ENCODE measurements at places on chromosomes 5 and 9. TPM values are rescaled to one million over a fixed set of nuclear protein-coding genes. Genes with fewer than 3 reads are reported as not detected.

- no peak for DNase-seq
Observed at GRCh38 chr5:37994729-37995128, 154.9 kb upstream of the GDNF start.

- peak; percentile 66 for DNase-seq
Observed at GRCh38 chr5:111158105-111158744, 66.0 kb upstream of the CAMK4 start.

GRCh38 chr5:126938466-126938865 lies 91.9 kb downstream of the MARCHF3 start:
- peak; percentile 53 for DNase-seq

GRCh38 chr9:126956917-126957686 lies 42.5 kb downstream of the RALGPS1 start:
- DNase-seq, result peak; percentile 53

DNA sequence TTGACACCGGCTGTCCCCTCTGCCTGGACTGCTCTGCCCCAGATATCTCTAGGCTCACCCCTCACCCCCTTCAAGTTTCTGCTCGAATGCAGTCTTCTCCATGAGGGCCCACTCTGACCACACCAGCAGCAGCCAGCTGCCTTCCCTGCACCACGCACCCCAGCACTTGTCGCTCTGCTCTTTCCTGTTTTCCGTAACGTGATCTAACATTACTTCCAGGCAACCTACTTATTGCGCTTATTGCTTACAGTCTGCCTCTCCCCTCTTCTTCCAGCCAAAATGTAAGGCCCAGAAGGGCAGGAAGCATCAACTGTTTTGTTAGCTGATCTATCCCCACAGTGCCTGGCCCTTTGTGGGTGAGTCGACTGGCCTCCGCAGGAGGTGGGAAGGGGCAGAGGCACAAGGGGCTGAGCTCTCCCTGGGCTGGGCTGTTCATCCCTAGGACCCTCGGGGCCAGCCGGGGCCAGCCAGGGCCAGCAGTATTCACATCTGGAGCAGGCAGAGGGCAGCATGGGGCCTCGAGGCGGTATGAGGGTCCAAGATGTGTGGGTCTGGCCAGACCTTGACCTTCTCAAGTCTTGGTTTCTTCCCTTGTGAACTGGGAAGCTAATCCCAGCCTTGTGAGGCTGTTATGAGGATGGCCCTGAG lies 11.6 kb upstream of the DBN1 start:
- DNase-seq, result no peak

Gene AGXT2
- not detected for total RNA-seq

GRCh38 chr5:15790446-15791018 lies 290.6 kb downstream of the FBXL7 start:
- DNase-seq, result no peak

Gene SOWAHA
- total RNA-seq, result not detected

- no peak for DNase-seq
Observed at GRCh38 chr5:133460172-133460758, 152.1 kb downstream of the FSTL4 start.

DNA sequence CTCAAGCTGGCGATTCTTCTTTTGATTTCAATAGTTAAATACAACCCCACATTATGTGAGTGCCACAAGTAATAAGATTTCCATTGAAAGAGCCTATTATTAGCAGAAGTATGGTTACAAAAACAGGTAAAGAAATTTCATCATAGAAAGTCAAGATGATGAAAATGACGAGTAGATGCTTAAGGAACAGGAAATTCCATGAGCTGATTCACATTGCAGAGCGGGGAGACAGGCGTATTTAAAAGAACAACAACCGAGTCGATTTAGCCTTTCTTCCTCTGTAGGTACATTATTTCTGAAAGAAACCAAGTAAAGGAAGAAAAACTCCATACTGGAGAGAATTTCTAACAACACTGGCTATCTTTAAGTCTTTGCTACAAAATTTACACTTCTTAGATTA lies 310.4 kb downstream of the SLF1 start:
- no peak for DNase-seq

DNA sequence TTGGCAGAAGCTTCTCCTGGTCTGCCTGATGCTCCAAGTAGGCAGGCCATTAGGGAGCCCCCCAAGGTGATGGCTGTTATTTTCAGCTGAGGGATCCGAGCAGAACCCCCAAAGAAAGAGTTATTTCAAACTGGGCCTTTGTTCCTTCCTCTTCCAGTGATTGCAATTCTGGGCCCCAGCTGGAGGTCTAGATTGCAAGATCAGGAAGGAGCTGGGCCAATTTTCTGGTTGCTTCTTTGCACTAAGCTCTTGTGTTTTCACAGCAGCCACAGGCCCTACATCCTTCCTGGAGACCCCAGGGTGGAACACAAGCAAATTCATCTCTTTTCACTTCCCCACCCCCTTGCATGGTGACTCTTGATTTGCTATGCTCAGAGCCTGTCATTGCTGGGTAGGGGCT lies 215.0 kb downstream of the SEMA6A start:
- no peak for DNase-seq

- no peak for DNase-seq
Observed at GRCh38 chr5:144390133-144390532, 219.5 kb downstream of the KCTD16 start.

GRCh38 chr9:1042466-1042865 lies 7.7 kb upstream of the DMRT2 start:
- DNase-seq, result no peak

Gene FAM200C
- total RNA-seq, result 7.4 TPM

DNA sequence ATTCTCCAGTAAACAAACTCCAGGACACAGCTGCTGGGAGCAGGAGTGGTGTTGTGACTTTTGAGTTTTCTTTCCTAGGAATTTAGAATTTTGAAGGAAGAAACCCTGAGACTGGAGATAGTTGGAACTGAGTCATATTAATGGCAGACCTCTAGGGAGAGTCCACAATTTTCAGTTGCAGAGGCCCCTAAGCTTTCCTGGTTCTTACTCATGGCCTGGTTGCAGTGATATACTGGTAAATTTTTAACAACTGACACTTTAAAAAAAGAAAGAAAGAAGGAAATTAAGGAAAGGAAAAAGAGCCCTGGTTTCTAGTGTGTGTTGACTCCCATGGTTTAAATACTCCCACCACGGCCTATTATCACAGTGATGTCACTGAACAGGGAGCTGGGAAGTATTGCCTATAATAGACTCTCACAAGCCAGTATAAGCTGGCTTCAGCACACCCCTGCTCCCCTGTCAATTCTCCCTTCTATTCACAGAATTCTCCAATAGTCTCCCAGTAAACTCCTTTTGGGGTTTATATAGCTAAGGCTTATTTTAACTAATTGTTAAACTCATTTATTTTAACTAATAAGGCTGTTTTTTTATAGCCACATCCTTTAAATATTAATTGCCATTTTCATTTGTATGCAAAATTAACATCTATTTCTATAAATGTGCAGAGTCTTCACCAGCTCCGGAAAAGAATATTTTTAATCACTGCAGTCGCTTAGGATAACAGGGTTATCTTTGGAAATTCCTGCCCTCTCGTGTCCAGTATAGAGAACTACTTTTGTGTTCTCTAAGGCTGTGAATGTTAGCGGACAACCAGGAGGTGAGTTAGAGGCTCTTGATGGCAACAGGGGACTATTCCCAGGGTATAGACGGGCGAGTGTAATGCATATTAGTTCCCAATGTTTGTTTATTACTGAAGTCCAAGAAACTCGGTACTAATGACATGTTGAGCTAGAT lies 59.7 kb downstream of the GGTA1 start:
- DNase-seq, result peak; percentile 40

Gene HDHD3
- 10.1 TPM for total RNA-seq

- DNase-seq, result no peak
Observed at GRCh38 chr9:27462846-27463245, 61.2 kb upstream of the IFNK start.

DNA sequence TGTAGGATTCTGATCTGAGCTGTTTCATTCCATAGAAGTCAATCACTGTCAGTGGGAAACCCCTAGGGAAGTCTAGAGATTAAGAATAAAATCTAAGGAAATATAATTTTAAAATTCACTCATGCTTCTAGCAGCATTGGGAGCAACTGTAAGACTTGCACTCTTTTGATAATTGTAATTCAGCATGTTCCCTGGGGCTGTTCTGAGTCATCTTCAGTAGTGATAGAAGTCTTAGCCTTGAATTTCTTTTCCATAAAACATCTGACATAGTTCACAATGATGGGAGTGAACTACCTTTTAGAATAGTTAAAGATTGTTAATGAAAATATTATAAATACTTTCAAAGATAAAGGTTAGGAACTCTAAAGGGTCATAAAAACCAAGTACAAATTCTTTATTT lies 935.8 kb downstream of the DTWD2 start:
- DNase-seq, result peak; percentile 2

Gene FCN2
- total RNA-seq, result not detected

DNA sequence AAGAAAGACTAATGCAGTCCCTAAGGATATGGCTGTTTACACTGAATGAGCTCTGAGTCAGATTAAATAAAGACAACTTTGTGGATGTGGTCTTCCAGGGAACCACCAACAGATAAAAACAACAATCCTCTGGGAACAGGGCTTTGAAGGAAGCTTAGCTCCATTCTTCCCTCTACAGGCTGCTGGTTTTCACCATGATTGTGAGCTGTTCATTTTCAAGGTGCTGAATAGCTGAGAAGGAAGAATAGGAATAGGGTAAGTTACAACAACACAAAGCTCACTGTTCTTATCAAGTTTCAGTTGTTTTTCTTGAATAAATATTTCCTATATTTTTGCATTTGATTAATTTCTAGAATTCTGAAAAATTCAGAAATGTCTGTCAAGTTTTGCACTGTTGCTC lies 25.9 kb upstream of the PTAR1 start:
- peak; percentile 28 for DNase-seq

Gene BTNL8
- total RNA-seq, result 0.12 TPM

Gene PTGES
- total RNA-seq, result 0.96 TPM

DNA sequence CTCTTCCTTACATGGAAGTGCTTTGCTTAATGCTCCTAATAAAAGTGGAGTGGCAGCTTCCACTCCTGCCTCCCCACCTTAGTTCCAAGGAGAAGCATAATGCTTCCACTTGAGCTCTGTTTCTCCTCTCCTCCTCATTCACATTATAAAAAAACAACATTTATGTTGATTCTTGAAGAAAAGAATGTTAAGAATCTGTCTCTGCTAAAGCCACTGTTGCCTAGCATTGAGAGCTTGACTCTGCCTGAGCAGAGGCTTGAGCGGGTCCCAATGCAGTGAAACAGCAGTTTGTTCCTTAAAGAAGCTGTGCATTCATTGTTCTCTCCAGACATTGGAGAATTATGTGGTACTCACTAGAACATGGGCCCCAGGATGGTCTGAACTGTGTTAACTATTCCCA lies 101.5 kb upstream of the GHR start:
- DNase-seq, result no peak

GRCh38 chr9:120982836-120983235 lies 56.2 kb upstream of the TRAF1 start:
- no peak for DNase-seq

Gene CCDC180
- total RNA-seq, result 0.72 TPM

Gene SLC22A4
- 6.7 TPM for total RNA-seq

Gene TNFSF8
- total RNA-seq, result not detected

DNA sequence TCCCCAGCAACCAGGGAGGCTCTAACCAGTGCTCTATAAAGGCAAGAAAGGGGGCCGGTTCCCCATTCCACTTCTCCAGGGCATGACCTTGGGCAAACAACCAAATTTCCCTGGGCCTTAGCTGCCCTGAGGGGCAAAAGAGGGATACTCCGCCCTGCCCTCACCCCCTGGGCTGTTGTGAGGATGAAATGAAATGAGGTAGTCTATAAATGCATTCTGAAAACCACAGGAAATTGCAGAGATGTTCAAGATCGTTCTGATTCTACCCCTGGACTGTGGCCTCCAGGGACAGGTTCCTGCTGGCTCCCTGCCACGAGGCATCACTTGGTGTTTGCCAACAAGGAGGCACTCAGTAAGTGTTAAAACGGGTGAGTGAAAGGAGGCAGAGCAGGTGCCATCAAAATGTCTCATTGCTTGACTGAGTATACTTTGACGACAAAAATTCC lies 5.7 kb downstream of the RAPGEF1 start:
- peak; percentile 64 for DNase-seq

GRCh38 chr9:110214090-110214489 lies 6.1 kb upstream of the C9orf152 start:
- peak; percentile 49 for DNase-seq

DNA sequence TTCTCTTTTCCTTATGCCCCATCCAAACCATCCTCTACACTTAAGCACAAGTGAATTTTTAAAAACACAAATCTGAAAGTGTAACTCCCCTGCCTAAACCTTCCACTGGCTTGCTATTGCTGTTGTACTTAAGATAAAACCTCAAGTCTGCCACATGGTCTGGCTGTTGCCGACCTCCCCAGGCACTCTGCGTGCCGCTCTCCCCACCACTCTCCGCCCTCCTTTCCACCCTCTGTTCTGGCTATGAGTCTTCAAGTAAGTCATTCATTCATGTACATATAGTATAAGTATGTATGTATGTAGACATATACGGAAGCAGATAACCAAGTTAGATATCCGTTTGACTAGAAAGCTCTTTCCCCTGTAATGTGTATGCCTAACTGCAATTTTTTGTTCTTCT lies 94.7 kb upstream of the ANKRD55 start:
- DNase-seq, result peak; percentile 18

DNA sequence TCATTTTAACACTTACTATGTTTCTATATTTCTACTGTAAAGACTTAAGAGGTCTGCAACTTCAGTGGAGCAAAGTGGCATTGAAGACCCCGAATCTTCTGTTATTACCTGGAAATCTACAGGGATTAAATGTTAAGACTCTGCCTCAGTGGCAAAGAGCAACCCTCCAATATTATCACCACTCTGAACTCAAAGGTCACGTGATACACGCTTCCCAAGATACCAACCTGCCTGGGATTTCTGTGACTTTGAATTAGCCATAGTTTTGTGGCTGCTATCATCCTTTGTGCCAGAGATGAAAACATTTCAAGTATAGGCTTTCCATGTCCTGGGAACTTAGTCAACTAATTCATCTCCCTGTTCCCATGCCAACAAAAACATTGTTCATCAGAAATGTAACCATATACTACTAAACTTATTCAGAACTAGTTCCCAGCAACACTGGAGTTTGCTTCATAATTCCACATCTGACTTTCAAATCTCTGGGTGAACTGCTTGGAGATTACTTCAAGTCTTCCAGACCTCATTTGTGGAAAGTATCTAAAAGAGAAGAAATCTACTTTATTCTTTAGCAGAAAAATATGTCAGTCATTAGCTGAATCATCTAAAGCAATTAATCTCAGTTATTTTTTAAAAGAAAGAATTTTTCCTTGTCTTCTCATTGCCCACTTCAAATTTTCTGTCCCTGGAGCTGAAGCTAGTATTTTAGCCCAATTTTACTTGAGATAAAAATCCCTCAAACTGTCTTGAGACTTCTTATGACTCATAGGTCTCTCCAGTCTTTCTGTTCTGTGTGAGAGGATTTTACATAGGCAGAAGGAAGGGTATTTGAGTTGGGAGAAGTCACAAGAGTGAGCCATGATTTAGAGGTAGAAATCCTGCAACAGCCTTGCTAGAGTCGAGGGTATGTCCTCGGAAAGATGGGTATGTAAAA lies 83.0 kb downstream of the ZNF462 start:
- peak; percentile 65 for DNase-seq

Gene WDR31
- 0.39 TPM for total RNA-seq

DNA sequence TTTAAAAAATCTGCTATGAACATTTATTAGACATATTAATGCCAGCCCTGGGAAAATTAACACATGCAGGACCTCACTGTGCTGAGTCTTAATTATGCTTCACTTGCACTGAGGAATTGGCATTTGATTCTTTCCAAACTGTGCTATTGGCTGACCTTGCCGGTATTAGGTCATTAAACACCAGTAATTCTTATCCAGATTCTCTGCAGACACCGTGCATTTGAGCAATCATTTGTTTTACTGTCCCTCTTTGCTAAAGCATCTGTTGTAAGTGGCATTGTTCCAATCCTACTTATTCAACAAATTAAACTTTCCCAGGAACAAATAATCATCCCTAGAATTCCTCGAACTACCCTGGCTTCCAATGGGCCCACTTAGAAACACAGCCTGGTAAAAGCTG lies 145.0 kb downstream of the SLC12A2 start:
- no peak for DNase-seq

All from RPMI7951 (cell line).